ENCODE measurements at places on chromosomes 13 and 19. TPM values are rescaled to one million over a fixed set of nuclear protein-coding genes. Genes with fewer than 3 reads are reported as not detected.

DNA sequence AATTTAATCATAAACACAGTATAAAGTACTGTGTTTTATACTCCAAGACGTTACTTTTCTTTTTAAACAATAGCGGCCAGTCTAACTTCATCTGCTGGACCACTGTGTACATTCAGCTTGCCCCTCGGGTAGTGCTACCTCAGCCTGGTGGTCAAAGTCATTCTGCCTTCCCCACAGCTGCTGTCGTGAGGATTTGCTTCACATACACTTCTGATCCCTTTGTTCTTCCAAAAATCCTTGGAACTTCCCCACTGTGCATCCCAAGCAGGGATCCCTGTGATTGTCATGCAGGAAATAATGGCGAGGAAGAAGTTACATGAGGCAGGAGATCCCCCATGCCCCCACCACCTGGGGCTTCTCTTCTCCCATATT lies 234.9 kb upstream of the STARD13 start:
- DNase-seq, result no peak

DNA sequence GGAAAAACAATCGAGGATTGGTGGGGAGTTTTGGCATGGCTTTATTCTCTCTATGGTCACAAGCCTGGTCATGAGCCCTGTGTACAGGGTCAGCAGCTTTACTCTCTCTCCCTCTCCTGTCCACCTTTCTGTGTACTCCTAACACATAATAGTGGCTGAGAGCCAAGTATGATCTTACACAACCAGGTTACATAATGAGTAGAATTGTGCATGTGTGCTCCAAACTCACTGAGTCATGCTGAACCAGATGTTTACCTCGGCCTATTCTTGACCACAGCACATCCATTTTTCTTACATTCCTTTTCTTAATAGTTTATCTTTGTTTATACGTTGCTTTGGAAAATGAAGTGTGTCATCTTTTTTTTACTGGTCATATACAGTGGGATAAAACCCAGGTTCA lies 53.1 kb downstream of the ZNF254 start:
- no peak for DNase-seq

- no peak for DNase-seq
Observed at GRCh38 chr13:66553391-66553790, 676.7 kb downstream of the PCDH9 start.

DNA sequence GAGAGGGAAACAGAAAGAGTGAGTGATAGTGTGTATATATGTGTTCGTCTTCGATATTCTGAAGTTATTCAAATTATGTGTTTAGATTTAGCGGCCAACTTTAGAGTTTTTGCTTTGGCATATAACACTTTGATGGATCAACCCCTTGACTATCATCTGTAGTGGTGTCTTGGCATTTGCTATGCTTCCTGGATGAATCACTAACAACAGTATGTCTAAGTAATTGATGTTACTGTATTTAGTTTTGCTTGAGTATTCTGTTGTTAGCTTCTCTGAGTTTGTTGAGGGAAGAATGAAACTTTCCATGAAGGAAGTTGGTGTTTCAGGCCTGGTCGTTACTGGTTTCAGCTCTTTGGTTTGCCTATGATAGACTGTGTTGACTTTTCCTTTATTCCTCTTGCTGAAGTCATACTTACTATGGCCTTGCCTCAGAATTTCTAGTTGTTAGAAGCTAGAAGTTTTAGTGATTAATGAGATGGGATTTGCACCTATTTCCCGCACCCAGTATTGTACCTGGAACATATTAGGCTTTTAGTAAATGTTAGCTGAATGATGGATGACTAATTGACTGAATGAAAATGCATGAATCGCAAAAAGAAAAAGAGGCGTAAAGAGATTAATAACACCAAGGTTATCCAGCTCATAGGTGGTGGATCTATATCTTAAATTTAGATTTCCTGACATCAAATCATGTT lies 20.7 kb downstream of the NDFIP2 start:
- no peak for DNase-seq

DNA sequence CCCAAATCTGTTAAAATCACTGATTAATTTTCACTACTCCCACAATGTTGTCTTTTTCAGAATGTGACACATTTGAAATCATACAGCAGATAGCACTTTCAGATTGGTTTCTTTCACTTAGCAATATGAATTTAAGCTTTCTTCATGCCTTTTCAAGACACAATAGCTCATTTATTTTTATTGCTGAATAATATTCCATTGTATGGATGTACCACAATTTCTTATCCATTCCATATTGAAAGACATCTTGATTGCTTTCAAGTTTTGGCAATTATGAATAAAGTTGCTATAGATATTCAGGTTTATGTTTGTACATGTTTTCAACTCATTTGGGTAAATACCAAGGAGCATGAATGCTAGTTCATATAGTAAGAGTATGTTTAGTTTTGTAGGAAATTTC lies 2635.6 kb upstream of the PCDH20 start:
- DNase-seq, result no peak

DNA sequence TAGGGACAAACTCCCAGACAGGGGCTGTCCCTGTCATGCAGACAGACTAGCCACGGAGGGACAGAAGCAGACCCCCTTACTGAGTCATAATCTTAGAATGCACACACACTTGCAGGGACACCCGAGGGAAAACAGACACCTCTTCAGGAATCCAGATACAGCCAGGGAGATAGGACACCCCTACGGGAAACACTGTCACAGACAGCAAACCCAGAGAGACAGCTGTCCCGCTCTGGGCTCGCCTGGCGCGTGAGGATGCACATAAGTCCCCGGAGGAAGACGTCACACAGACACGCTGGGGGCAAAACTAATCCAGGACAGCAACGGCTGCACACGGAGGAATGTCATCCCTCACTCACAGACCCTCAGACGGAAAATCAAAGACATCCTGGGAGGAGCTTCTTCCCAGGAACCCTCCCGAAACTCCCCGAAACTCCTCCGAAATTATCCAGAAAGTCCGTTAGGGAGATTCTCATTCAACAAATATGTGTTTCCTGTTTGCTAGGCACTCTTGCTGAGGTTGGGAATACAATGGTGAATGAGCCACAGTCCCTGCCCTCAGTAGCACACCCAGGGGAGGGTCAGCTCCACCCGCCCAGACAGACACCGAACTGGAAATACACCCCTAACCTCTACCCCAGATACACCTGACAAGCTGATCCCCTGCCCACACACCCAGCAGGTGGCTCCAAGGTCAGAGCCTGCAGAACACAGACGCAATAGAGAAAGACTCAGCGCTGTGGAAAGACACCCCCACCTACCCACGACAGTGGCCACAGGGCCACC lies 15.2 kb upstream of the TOMM40 start:
- no peak for DNase-seq

- no peak for DNase-seq
Observed at GRCh38 chr19:18422530-18423191, 3.5 kb downstream of the SSBP4 start.

- no peak for DNase-seq
Observed at GRCh38 chr13:46479283-46479682, 73.7 kb upstream of the LRCH1 start.

DNA sequence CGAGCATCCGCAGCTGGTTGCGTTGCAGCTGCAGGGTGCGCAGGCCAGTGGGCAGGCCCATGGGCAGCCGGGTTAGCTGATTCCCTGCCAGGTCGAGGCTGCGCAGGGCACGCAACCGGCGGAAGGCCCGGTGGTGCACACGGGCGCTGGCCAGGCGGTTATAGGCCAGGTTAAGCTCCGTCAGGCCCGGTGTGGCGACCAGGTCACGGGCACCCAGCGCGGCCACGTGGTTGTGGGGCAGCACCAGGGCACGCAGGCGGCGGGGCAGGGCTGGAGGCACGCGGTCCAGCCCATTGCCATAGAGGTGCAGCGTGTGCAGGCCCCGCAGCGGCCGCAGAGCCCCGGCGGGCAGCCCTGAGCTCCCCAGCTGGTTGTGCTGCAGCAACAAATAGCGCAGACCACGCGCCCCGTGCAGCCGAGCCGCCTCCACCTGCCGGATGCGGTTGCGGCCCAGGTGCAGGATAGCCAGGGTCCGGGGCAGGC lies 5.3 kb downstream of the PODNL1 start:
- no peak for DNase-seq

GRCh38 chr19:6766357-6767080 lies 716 bp downstream of the SH2D3A start:
- DNase-seq, result no peak

GRCh38 chr19:32720216-32720935 lies 809 bp downstream of the TDRD12 start:
- DNase-seq, result no peak

DNA sequence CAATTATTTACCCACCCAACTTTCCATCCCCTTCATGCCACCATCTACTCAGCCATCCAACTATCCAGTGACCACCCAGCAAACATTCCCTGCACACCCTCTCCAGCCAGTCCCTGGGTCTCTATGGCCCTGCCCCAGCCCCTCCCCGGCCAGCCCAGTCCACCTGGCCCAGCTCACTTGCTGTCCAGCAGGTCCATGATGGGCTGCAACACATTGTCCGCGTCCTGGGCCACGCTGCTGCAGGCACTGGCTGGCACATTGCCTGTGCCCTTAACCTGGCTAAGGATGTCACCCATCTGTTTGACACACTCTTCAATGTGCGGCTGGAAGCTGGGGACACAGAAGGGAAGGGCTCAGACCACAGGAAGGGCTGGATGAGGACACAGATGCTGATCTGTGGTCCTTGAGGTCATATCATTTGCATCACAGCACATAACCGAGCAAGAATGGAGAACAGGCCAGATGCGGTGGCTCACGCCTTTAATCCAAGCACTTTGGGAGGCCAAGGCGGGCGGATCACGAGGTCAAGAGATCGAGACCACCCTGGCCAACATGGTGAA lies 61.6 kb downstream of the UNC13A start:
- DNase-seq, result no peak

DNA sequence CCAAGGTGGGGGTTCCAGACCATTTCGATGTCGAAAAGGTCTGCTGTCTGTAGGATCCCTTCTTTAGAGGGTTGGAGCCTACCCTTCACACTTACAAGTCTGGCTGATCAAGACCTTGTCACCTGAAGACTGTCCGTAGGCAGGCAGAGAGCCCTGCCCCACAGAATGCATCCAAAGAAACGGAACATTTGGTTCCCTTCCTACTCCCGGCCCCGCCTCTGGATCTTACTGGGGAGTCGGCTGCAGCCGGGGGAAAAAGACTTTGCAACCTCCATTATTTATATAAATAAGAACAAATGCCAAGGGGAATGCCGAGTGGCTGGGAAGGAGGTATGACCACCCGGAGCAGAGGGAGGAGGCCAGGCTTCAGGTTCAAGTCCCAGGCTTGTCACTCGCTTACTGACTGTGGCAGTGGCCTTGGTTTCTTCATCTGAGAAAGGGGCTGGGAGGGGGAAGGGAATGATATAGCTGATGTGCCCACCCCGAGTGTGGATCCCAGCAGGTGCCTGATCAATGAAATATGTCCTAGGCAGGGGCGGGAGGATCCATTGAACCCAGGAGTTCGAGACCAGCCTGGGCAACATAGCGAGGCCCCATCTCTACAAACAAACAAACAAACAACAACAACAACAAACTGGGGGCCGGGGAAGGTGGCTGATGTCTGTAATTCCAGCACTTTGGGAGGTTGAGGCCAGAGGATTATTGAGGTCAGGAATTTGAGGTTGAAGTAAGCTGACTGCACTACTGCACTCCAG lies 48.7 kb downstream of the RFX2 start:
- no peak for DNase-seq

GRCh38 chr19:28670836-28671235 lies 542.1 kb downstream of the UQCRFS1 start:
- no peak for DNase-seq

DNA sequence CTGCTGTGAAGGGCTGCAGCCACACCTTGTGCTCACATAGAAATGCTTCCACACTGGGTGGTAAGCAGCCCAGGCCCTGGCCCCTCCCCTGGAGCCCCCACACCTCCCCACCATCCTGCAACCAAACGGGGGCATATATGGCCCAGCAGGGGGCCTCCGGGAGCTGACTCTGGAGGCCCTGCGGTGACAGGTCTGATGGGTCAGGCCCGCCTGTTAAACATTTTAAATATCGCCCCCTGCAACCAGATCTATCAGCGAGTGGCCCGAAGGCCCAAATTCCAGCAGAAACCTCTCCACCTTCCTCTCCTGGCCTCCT lies 48.0 kb upstream of the KATNAL1 start:
- DNase-seq, result no peak

GRCh38 chr19:33580026-33580644 lies 41.6 kb upstream of the CHST8 start:
- no peak for DNase-seq

GRCh38 chr13:44565881-44566280 lies 10.2 kb downstream of the TSC22D1 start:
- DNase-seq, result no peak

GRCh38 chr13:32830336-32831031 lies 185.7 kb upstream of the KL start:
- no peak for DNase-seq

GRCh38 chr19:57559008-57559403 lies 657 bp downstream of the ZNF550 start:
- no peak for DNase-seq

DNA sequence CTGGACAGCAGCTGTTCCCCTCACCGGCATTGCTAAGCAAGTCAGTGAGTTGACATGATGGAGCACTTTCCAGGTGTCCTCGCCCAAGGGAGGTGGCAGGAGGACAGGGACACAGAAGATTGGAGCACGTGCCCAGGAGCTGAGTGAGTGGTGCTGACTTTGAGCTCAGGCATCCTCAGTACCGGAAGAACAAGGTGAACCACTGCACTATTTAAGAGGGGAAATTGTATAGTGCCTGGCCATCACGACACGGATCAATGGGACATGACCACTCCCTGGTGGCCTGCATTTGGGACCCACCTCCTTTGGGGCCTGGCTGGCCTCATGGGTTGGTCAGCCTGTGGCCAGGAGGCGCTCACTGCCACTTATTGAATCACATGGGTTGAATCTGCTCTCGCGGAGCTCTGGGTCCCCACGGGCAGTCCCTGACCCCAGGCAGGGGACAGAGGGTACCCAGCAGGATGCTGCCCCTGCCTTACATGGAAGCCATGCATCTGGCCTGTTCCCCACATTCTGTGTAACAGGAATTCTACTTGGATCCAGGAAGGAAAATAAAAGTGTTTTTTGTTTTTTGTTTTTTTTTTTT lies 206.9 kb upstream of the ZNF536 start:
- no peak for DNase-seq

GRCh38 chr13:110213461-110214074 lies 93.4 kb downstream of the COL4A1 start:
- DNase-seq, result no peak

GRCh38 chr19:12133069-12133468 lies 7.1 kb downstream of the ZNF20 start:
- no peak for DNase-seq

CYTH2 gene
- 46.7 TPM for total RNA-seq

CLDND2 gene
- not detected for total RNA-seq

LILRA2 gene
- not detected for total RNA-seq

ZNF471 gene
- total RNA-seq, result 0.62 TPM

CABP5 gene
- 0.32 TPM for total RNA-seq

SLC10A2 gene
- total RNA-seq, result not detected

SIGLEC12 gene
- not detected for total RNA-seq

RFPL4AL1 gene
- total RNA-seq, result not detected

FFAR1 gene
- total RNA-seq, result not detected

ACP5 gene
- 40.4 TPM for total RNA-seq
